Keratinocyte (primary cell): ENCODE measurements at places on chromosomes 16 and 17.
A peak's percentile ranks its signal among the peaks of the same experiment; 100 is the strongest.

DNA sequence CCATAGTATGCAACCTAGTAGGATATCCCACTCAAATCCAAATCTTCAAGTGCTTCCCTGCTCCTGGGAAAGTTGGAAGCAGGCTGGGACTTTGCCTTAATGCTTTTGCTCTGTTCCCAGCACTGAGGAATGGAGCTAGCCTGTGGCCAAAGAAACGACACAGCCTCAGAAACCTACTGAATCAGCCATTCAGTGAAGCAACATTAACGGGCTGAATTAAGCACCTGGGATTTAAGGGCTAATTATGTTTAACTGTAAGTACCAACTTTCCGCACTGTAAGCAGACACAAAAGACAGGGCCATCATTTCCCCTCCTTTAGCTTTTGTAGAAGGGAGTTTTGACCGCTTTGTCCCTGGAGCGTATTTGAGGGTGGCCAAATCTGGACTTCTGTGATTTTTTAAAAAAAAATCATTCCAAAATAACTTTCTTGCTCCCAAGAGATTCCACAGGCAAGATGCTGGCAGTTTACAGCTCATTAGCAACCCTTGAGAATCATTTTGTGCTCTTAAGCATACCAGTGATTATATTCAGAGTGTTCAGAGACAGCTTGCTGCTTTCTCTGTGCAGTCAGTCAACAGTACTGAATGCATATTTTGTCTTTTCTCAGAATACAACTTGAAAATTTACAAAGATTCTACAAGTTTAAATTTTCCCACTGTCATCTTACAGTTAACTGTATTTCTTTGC lies 17.6 kb upstream of the NOL11 start:
- DNase-seq, result no peak

- no peak for DNase-seq
Observed at GRCh38 chr16:82184213-82184612, 14.2 kb upstream of the MPHOSPH6 start.

DNA sequence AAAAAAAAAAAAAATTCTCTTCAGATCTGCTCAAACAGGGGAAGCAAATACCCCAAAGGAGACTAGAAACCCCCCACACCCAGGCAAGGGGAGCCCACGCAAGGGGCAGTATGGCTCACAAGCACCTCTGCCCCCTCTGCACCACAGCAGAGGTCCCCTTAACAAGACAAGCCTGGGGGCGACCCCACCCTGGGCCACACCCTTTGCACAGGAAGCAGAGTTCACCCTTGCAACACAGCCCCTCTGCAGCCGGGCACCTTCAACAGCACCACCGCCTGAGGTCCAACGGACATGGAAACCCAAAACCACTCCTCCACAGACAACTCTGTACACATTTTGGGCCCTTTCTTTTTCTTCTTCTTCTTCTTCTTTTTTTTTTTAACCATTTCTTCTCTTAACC lies 12.8 kb downstream of the AXIN1 start:
- no peak for DNase-seq

DNA sequence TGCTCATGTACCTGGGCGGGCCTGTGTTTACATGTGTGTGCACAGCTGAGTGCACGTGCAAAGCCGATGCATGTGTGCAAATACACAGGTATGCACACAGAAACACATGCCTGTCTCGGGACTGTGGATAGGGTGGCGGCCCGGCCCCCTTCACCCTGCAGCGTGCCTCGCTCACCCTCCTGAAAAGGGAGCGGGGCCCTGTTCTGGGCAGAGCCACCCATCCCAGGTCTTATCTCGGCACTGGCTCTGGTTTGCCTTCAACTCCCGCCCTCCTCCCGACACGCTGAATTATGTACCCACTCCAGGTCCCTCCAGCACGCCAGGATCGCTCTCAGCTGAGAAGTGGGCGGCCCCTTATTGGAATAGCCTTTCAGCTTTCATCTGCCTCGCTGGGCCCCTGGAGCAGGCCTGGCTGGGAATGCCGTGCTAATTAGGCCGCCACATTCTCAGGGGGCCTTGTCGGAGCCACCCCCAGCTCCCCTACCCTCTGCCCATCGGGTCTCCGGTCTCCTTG lies 77.8 kb downstream of the RTN4RL1 start:
- no peak for DNase-seq

GRCh38 chr16:84423416-84423837 lies 55.1 kb downstream of the ATP2C2 start:
- no peak for DNase-seq

GRCh38 chr17:15513856-15514459 lies 46.5 kb upstream of the CDRT4 start:
- no peak for DNase-seq

DNA sequence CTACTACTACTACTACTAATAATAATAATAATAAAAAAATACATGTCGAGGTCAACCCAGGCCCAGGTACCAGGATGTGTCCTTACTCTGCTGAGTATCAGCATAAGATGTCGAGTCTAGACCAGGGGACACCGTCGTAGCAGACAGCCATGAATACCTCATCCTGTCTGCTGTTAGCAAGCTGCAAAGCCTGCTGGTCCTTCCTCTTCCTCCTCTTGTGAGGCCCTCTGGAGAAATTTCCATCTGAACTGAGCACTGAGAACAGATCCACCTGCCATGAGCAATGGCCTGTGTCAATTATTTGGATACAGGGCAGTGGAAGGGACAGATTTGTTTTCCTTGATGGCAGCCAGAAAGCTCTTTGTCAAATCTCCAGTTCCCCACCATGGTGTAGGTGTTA lies 168.5 kb downstream of the XYLT1 start:
- DNase-seq, result no peak

DNA sequence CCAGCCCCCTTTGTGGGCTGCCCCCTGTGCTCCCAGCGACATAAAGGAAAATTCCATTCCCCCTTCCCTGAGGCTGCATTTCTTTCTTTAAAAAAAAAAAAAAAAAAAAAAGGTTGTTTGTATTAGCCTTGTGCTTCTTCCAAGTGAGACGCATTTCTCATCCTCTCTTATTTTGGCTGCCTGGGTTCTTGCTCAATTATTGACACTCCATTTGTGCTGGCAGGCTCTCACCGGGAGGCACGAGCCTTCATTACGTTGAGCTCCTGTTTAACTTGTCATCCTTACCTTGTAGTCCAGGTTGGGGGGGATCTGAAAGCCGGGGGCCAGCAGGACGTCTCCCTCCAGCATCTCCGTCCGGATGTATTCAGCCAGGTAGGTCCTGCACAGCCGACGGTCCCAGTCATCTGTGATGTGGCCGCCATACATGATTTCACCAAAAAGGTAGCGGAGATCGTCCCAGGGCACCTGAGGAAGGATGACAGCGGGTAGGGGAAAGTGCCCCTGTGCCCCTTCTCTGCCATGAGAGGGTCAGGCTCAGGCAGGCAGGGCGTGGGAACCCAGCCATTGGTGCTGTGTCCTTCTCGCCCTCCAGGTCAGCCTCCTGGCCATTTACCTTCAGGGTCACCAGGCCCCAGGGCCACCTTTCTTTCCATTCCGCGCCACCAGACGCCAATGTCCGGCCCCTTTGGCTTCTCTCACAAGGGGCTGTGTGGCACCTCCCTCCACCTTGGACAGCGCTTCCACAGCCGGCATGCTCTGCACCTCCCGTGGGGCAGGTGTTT lies 50.6 kb downstream of the PGS1 start:
- DNase-seq, result no peak

DNA sequence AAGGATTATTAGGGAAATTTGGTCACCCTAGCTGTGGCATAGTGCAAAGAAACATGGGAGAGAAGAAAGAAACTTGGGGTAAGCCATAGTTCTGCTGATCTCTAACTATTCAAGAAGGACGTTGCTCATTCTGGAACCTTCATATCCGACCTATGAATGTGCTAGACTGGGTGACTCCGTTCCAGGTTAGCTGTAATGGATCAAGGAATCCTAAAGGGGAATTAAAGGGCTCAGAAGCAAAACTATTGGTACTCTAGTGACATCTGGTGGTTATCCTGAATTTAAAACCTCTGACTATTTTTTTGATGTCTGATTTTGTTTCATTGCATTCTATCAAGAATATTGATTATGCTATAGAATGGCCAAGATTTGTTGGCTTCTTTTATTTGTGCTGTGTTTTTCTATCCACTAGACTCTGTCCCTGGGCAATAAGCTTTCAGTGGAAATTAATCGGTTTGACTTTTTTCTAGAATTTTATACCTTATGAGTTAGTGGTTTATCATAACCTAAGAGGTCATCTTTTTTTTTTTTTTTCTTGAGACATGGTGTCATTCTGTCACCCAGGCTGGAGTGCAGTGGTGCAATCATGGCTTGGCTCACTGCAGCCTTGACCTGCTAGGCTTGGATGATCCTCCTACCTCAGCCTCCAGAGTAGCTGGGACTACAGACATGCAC lies 19.5 kb downstream of the PCTP start:
- no peak for DNase-seq

GRCh38 chr16:86918637-86919036 lies 340.3 kb downstream of the FOXL1 start:
- no peak for DNase-seq

GRCh38 chr16:88370365-88370764 lies 12.4 kb upstream of the ZNF469 start:
- DNase-seq, result no peak

GRCh38 chr17:75113798-75114551 lies 4.2 kb downstream of the ARMC7 start:
- DNase-seq, result peak; percentile 71

DNA sequence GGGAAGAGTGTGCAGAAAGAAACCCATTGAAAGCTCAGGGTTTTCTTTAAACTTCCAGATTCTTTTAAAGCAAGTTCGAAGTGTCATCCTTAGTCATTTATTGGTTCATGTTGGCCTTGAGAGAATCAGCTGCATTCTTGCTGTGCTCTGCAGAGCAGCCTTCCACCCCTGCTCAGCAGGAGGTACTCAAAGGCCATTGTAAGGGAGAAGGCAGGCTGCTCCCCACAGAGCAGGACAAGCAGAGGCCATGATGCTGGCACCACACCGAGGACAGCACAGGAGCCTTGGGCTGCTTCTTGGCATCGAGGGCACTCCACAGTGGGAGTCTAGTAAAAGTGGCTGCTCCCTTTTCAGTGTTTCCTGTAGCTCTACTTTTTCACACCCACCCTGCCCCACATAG lies 29.6 kb downstream of the NMT1 start:
- no peak for DNase-seq

DNA sequence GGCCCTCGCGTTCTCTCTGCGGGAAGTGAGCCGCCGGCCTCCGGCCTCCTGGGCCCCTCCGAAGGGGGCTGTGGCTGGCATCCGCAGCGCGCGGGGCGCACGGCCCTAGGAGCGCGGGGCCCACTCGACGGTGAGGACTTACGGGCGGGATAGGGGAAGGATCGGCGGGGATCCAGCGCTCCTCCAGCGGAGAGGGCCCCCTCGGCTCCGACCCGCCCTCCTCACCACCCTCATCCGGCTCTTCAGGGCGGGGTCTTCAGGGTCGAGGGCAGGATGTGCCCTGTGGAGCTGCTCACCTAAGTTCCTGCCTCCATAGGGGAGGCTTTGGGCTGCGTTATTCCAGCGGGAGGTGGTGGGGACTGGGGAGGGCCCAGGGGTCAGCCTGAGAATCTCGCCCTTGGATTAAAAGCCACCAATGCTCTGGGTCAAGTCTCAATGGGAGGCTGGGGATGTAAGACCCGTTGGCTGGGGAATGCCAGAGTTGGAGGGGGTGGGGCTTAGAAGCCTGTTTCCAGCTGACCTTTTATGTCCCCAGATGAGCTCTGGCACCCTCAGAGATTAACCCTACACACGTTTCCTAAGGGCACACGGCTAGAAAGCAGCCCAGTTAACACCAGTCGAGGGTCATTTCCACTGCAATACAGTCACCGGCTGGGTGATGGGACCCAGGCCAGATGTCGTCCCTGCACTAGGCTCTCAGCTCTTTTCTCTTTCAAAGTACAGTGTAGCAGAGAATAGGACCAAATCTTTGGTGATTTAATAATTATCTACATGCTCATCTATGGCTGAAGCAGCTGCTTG lies 13.4 kb downstream of the TBX2 start:
- no peak for DNase-seq

DNA sequence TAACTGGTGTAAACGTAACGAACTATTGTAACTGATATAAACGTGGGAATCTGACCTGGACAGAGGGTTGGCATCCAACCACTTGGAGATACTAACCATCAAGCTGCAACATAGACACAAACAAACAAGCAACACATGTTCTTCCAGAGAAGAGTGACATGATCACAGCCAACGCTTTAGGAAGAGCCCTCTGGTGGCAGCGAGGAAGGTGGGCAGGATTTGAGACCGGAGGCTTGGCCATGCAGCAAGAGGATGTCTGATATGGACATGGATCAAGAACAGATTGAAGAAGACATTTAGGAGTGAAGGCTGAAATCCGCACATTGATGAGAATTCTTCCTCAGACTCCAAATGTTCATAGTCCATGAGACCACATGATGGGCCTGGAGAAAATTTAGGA lies 40.3 kb upstream of the TNRC6A start:
- no peak for DNase-seq

DNA sequence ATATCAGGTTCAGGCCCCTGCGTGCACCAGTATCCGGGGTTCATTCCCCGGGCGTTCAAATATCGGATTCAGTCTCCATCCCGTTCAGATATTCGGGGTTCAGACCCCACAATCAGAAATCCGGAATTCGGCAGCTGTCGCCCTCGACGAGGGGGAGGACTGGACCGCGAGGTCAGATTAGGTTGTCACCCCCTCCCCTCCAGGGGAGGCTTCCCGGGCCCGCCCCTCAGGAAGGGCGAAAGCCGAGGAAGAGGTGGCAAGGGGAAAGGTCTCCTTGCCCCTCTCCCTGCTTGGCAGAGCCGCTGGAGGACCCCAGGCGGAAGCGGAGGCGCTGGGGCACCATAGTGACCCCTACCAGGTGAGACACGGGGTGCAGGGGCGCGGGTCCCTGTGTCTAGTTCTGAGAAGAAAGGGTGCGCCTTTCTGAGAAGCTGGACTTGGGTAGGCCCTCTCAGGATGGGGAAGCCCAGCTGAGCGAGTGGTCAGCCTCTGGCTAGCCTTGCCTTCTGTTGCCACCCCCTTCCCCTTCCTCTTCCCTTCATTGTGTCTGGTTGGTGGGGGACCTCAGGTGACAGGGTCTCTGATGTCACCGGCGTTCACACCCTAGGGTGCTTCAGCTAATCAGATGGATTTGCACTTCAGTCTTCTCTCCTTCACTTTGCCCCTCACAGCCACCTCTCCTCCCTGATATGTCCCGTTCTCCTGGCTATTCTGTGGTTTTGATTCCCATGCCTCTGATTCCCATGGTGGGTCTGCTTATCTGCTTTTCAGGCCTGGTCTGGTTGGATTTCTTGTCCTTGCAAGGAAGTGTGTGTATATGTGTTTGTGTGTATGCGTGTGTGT lies 844 bp downstream of the TAOK2 start:
- DNase-seq, result no peak

DNA sequence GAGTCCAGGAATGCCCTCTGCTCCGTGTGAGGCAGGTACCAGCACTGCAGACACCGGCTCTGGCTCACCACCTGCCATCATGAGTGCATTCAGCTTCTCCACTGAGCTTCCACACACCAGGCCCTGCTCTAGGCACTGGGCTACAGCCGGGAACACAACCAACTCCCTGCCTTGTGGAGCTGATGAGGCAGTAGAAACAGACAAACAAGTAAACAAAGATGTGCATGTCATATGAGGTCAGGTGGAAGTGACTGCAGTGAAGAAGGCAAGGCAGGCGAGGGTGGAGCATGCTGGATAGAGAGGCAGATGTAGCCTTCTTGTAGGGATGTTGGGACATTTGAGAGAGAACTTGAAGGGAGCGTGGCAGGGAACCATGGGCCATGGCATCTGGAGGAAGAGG lies 5.0 kb downstream of the NLRC5 start:
- no peak for DNase-seq

- no peak for DNase-seq
Observed at GRCh38 chr17:76657505-76658241, 14.1 kb upstream of the ST6GALNAC1 start.
